ENCODE measurements at places on chromosomes 2 and 18. TPM values are rescaled to one million over a fixed set of nuclear protein-coding genes. Genes with fewer than 3 reads are reported as not detected.

DNA sequence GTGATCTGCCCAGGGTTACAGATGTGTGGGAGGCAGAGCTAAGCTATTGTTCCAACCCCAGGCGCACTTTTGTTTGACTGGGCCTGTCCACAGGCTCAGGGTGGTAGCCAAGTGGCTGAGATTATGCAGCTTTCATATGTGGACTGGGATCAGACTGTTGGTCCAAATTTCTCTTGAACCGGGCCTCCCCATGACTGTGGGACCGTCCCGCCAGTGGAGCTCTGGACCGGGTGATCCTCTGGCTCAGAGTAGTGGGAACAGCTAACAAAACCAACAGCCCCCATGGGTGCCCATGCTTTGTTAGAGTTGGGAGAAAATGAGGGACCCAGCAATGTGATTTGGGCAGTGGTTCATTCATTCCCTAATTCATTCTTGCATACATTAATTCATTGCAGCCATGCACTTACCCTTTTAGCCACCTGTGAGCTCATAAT is 86.8 kb upstream of the HS6ST1 start:
- no peak for DNase-seq

DNA sequence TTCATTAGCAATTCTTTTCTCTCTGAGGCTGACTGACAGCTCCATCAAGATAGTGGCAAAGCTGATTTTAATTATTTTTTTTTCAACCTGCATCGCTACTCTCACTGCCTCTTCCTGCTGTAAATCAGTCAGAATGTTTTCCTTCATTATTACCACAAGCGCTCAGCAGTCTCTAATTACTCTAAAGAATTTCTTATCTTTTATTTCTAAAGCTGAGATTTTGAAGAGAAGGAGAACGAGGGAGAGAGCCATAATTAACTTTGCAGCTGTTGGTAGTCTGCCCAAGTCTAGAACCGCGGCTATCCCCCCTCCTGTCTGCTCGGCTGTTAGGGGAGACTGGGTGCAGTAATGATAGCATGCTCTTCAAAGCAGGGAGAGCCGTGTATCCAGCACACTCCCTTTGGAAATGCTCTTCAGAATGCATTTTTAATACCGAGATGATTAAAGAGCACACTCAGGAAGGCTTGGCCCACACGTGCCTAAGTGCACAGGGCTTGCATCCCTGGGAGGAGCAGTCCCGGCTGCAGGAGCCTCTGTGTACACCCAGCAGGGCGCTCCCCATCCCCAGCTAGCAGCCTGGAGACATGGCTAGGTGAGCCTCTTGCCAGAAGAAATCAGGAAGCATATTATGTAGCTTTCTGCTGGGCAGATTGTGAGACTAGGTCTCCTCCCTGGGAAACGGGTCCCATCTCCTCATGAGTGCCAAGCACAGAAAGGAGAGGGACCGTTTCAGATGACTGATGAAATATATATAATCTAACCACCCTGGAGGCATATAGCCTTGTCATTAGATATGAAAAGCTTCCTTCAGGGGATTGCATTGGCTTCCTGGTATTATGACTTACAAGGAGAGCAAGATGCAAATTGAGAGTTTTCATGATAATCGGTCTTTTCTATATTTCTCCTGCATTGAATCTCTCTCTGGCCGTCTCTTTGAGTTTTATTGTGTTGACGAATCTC is 555.2 kb downstream of the CMPK2 start:
- DNase-seq: peak; percentile 39

DNA sequence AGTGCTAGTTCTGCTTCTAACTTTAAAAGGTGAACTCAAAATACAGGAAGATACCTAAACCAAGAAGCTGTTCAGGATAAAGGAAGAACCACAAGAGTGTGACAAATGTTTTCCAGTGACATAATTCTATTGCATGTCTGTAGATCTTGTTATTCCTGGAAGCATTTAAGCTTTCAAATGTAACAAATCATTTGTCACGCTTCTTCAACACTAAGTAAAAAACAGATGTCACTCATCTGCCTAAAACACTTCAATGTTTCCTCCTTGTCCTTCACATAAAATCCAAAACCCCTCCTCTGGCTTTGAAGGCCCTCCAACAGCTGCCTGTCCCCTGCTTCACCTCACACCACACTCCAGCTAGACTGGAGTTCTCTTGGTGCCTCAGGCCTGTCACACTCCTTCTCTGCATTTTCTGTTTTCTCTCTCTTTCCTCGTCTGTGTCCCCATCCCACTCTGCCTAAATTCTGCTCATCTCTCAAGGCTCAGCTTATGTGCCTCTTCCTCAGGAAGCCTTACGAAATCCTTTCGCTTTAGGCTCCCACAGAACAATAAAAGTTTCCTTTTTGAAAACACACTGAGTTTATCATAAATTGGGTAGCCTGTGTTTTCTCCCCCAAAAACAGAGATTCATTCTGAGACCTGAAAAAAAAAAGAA is 6.4 kb upstream of the CLEC4F start:
- DNase-seq: no peak

OTX1 gene
- not detected for polyA plus RNA-seq

MYCN gene
- 34.9 TPM for polyA plus RNA-seq

- no peak for DNase-seq
These were observed 39.5 kb downstream of the STON1 start for GRCh38 chr2:48569433-48569832.

GRCh38 chr2:113209011-113209645 is 35.4 kb downstream of the PSD4 start:
- DNase-seq: no peak

- DNase-seq: no peak
These were observed 71.2 kb downstream of the SLC16A14 start for GRCh38 chr2:229997565-229997964.

DNA sequence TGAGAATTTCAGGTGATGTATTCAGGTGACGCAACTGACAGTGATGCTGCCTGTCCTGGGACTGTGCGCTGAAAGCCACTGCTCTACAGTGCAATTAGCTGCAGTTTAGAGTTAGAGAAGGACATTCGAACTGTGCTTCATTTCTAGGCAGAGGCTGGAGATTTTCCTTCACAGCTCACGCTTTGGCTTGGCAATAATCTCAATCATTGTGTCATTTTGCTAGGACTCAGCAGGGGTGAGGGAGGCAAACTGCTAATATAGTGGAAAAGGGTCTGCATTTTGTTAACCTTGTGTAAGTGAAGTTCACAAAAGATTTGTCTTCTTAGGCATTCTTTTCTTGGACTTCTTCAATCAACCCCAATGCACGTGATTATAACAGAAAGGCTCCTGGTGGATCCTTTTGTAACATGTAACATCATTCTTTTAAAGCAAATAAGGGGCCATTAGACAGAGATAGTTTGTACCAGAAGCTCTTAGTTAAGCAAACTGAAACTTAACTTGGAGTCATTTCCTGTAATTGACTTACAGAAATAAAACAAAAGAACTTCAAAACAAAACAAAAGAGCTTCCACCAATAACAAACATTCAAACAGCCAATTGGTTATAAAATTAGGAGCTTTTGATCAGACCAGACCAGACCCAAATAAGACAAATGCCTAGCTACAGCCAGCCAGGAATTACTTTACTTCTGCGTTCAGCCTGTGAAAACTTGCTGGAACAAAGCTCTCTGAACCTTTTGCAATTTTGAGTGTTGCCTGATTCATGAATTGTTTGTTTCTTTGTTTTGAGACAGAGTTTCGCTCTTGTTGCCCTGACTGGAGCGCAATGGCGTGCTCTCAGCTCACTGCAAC is 1376.3 kb upstream of the CELF4 start:
- DNase-seq: no peak

DNA sequence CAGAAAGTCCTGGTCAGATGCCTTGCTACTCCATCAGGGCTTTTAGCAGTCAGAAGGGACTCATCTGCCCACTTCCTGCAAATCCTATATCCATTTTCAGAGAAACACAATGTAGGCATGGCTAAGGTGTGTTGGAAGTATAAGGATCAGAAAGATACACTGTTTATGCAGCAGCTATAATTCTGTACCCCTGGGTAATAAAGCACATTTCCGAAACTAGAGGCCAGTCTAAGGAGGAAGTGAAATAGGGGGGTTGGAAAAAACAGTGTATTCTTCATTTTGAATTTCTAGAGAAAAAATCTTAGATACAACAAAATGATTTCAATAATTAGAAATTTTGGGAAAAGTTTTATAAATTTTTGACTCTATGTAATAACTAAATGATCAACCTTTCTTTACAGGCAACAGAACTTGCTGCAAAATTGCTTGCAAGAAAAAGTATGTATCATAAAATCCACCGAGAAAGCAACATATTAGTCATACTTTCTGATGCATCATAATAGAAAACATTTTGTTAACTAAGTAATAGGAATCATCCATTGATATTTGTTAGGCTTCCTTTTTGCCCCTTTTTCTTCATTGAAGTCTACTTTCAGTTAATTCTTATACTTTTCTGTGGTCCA is 47.4 kb downstream of the FSIP2 start:
- DNase-seq: no peak

- no peak for DNase-seq
These were observed 9.8 kb upstream of the MGAT5 start for GRCh38 chr2:134244086-134244485.

- no peak for DNase-seq
These were observed 773 bp downstream of the CMPK2 start for GRCh38 chr2:6864923-6865345.

CNDP1 gene
- 1.6 TPM for polyA plus RNA-seq

GRCh38 chr2:104051766-104052165 is 802.1 kb upstream of the POU3F3 start:
- no peak for DNase-seq

- DNase-seq: no peak
These were observed 448.3 kb downstream of the CDH2 start for GRCh38 chr18:27728659-27729058.

DNA sequence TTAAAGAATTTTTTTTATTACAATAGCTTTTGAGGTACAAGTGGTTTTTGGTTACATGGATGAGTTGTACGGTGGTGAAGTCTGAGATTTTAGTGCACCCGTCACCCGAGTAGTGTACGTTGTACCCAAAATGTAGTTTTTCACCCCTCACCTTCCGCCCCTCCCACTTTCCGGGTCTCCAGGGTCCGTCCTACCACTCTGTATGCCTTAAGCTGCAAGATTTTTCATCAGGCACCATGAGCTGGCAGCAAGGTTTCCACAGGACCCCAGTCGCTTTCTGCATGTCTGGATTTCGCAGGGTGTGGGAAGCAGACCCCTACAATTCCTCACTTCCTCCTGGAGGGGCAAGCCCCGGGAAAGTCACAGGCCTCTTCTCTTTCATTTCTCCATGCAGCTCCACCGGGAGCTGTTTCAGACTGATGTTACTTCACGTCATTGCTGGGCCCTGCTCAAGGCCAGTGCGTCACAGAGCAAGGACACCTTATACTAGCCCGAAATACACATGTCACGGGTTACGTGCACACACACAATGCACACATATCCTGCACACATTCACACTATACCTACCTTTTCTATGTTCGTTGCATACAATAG is 179.1 kb downstream of the ZFP36L2 start:
- DNase-seq: no peak

DNA sequence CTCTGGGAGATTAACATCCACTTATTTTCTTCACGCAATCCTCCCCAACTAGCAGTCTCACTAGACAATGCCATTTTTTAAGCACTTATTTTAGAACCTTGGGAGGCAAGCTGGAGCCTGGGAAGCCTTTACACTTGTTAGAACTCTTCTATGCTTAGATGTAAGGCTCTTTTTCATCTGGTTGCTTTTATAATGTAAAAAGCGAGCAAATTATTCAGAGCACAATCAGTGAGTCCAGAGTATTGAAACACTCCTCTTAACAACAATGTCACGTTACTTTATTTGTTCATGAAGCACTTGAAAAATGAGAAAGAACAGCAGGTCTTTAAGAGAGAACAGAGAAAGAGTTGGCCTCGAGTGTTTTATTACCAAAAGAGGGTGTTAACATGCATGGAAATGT is 84.1 kb upstream of the SLC8A1 start:
- no peak for DNase-seq

- no peak for DNase-seq
These were observed 118.8 kb downstream of the DPP4 start for GRCh38 chr2:161955211-161955610.

DNA sequence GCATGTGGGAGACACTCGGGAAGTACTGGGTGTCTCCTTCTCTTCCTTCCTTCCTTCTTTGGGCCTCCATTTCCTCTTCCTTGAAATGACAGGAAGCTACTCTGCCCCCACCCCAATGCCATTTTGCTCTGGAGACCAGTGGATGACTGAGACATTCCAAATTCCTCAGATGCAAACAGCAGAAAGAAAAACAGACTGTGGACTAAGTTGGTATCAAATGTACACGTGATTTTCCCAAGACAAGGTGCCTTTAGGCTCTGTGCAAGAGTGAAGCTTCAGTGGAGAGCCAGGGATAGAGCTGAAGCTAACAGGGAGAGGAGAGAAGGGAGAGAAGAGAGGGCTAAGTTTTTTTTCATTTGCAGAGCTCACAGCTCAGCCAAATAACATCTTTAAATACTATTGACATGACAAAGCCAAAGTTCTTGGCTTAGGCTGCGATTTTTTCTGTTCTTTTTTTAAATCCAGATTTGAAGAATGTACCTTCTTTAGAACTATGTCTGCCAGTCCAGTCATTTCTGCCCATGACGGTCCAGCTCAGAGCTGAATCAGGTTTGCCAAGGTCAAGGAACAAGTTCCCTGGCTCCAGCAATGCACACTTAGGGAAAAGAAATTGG is 84.5 kb upstream of the LCLAT1 start:
- no peak for DNase-seq

NMUR1 gene
- polyA plus RNA-seq: 0.55 TPM

DNA sequence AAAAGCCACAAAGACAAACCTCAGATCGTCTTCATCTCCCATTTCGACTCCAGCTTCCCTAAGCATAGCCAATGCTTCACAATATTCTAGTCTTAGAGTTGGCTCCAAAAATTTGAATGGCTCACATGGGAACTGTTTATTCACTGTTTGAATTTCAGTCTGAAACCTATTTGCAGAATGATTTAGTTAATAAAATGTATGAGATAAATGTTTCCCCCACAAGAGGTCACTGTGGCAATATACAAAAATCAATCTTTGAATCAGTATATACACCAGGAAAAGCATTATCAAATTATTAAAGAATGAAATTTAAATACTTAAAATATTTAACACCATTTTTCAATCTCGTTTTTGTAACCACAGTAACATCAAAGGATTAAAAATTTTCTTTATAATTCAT is 40.0 kb upstream of the MCM6 start:
- peak; percentile 55 for DNase-seq

- peak; percentile 32 for DNase-seq
These were observed 239.8 kb downstream of the HAUS1 start for GRCh38 chr18:46343931-46344372.

GRCh38 chr2:121969766-121970639 is 214.6 kb downstream of the TSN start:
- no peak for DNase-seq

IL1R2 gene
- polyA plus RNA-seq: 0.47 TPM

Data from left kidney (tissue), 8 donors.